Germinal center (tissue), 1 donor: ENCODE measurements at places on chromosomes 1 and 21.

DNA sequence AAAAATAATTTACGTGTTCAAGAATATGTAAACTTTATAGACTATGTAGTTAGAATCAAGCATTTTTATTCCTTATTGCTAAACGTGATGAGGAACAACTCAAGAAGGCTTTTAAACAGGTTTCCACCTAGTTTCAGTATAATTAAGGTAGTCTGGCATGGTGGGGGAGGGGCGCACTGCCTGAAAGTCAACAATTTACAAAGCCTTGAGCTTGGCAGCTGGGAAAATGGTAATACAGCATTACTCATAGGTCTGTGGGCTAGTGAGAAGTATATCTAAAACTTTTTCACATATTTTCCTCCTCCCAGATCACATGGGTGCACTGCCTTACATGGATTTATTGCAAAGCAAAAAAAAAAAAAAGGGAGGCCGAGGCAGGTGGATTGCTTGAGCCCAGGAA, 75.2 kb downstream of the EVI5 start:
- DNase-seq, result no peak

GRCh38 chr1:112513112-112513870, 4.5 kb downstream of the WNT2B start:
- no peak for DNase-seq

- no peak for DNase-seq
Observed at GRCh38 chr21:39447264-39447663, 1.7 kb upstream of the LCA5L start.

GRCh38 chr21:42218836-42219605, at the start of gene ABCG1:
ABCG1 (plus strand) TSS chr21:42219140; CDS start chr21:42219263, 123 bp downstream.
- peak; percentile 81 for DNase-seq

GRCh38 chr1:229757226-229757625, 131.2 kb downstream of the URB2 start:
- no peak for DNase-seq

- no peak for DNase-seq
Observed at GRCh38 chr21:27885296-27885711, 918.4 kb upstream of the ADAMTS5 start.

- DNase-seq, result no peak
Observed at GRCh38 chr1:31541194-31541593, 35.1 kb upstream of the TINAGL1 start.

GRCh38 chr1:28354121-28354520, 15.4 kb upstream of the PHACTR4 start:
- DNase-seq, result no peak

DNA sequence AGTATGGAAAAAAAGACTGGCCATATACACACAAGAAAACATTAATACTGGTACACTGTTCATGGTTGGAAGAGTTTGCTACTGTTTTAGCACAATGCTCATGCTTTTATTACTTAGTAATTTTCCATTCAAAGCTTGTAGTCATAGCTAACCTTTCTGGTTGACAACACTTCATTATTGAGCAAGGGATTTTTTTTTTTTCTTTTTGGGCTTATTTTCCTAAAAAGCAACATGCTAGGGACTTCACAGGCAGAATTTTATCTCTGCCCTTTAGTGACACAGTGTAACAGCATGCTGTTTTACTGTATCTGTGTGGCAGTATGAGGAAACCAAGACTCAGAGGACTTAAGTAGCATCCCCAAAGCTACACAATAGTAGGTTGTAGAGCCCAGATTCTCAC, 58.5 kb downstream of the FGGY start:
- no peak for DNase-seq

GRCh38 chr1:35278886-35279554, 10.5 kb downstream of the ZMYM4 start:
- no peak for DNase-seq

- no peak for DNase-seq
Observed at GRCh38 chr1:110897681-110898080, 24.7 kb downstream of the CD53 start.

DNA sequence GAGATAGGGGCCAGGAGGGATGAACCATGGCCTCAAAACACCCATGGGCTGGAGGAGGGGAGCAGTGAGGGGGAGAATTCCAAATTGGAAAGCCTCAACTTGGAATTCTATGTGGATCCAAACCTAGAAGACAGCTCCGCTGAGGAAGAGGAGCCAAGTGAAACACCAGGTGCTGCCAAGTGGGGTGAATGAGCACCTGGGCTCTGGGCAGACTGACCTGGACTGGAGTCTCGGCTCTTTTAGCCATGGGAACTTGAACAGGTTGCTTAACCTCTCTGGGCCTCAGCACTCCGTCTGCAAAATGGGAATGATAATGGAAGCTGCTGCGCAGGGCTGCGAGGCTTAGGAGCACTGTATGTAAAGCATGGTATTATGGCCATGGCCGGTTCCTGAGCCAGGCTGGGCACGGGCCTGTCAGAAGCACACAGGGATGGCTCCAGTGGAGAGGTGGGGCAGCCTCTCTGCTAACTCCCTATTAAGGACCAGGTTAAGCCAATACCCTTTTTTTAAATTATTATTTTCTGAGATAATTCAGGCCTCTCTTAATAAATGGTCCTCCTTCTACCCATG, 81.5 kb downstream of the SYT2 start:
- no peak for DNase-seq

- DNase-seq, result no peak
Observed at GRCh38 chr1:115706587-115707425, 61.7 kb downstream of the CASQ2 start.

DNA sequence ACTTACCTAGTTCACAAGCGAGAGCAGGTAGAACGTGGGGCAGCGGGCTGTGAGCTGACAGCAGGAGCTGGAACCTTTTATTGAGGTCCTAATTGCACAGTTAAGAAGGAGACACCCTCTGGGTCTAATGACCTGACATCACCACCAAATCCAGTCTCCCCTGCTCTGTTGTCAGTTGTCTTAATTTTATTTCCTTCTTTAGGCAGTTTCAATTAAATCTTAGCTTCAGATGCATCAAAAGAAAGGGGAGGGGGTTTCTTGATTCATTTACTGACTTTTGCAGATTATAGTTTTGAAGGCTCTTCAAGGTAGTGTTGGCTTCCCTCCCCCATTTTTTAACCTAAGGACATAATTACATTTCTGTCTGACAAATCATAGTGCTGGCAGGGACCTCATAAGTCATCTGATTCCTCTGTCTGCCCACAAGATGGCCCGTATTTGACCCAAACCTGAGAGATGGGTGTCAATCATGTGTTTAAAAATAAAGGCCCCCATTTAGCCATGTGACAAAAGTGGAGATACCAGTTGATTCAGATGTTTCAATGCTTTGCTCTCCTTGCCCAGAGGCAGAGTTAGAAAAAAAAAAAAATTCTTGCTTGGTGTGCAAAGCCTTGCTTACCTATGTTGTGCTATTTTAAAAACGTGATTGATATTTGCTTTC, at the start of gene TCHHL1:
TCHHL1 (minus strand) TSS at position 51 of the 661 bp plus-strand sequence. CDS start 921 bp downstream, outside the sequence.
- no peak for DNase-seq

- DNase-seq, result no peak
Observed at GRCh38 chr1:174276087-174276486, 116.8 kb downstream of the RABGAP1L start.

- no peak for DNase-seq
Observed at GRCh38 chr1:182035097-182035770, 26.3 kb downstream of the ZNF648 start.

DNA sequence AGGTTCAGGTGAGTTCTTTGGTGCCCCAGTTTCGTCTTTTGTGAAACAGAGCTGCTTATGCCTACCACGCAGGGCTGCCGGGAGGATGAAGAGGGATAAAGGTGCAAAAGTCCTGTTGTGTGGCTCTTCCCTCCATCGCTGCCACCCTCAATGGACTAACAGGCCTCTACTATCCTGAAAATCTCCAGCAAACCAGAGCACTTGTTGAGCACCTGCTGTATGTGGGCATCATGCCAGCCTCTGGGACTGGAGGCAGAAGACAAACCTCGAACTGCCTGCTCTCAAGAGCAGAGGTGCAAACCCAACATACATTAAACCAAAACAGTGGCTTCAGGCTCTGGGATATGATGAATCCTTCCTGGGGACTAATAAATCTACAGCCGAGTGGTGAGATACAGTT, 174.1 kb downstream of the ACTL8 start:
- no peak for DNase-seq

GRCh38 chr1:53550201-53550741, 91.1 kb downstream of the DMRTB1 start:
- DNase-seq, result no peak

DNA sequence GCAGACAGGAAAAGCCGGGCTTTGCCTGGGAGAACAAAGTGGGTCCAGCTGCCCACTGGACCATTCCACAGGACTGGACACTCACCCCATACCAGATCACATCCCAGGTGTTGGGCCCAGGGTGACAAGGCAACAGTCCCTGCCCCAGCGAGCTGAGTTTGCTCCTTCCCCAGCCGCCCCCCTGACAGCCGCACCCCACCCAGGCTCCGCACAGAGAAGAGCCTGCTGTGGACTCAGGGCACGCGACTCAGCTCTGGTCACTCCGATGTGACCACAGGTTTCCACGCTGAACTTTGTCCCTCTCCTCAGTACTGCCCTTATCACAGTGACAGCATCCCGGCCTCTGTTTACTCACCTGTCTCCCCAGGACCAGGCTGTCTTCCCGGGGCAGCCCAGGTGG, 1.2 kb downstream of the BMP8B start:
- no peak for DNase-seq

- DNase-seq, result no peak
Observed at GRCh38 chr21:27817074-27817473, 850.2 kb upstream of the ADAMTS5 start.

- no peak for DNase-seq
Observed at GRCh38 chr1:175198332-175198731, 5.8 kb upstream of the KIAA0040 start.

GRCh38 chr1:37034121-37035013, at the start of gene GRIK3:
GRIK3 (minus strand) TSS chr1:37034515; CDS start chr1:37034108, 407 bp downstream.
- DNase-seq, result no peak

DNA sequence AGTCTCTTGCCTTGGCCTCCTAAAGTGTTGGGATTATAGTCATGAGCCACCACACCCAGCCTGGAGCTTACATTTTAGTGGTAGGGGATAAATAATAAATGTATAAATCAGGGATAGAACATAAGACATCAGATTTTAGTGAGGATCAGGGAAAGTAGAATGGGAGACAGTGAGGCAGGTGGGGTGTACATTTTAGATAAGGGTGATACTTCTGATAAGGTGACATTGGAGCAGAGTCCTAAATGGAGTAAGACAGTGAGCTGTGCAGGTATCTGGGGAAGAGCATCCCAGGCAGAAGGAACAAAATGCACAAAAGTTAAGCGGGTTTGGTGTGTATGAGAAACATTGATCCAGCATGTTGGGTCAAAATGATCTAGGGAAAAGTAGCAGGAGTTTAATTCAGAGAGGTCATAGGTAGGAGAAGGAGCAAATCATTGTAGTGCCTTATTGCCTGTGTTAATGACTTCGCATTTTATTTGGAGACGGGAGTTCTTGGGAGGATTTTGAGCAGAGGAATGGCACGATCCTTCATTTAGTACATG, 11.1 kb downstream of the EPB41 start:
- no peak for DNase-seq

DNA sequence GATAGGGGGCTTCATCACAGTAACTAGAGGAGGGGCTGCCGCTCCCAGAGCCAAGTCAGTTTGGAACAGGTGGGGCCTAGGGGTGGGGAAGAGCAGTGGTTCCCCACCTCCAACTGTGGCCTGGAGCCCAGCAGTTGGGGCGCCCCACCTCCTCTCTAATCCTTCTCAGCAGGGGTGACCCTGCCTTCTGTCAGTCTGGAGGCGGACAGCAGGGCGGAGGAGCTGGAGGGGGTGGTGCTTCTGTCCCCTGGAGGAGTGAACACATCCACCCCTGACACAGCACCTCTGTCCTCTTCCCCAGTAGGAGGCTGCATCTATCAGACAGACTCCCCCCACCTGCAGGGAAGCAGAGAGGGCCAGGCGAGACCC, 73.8 kb downstream of the MRPL37 start:
- no peak for DNase-seq

DNA sequence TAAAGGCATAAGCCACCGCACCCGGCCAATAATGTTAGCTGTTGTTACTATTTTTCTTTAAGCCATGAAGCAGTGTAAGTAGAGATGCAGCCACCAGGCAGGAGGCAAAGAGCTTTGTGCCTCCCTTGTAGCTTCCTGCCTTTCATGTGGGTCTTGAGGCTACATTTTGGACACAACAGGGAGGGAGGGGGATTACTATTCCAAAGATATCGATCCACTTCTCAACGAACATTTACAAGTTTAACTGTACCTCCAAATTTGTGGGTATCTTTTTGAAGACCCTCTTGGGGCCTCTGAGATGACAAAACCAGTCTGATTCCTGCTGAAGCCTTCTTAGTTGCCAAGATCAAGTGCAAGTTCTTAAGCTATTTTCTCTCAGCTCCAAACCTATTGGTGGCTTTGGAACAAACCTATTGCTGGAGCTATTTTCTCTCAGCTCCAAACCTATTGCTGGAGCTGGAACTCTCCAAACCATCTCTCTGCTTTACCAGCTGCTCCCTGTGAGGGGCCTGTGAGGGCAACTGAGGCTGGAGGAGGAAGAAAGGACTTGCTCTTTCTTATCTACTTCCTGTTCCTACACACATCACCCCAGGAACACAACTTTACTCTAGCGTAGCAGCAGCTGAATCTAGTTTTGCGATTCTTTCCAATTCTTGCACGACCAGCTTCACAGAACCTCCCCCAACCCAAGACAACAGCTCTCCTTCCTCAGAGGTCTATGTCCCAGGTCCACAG, 16.1 kb upstream of the RCAN3 start:
- no peak for DNase-seq

- DNase-seq, result no peak
Observed at GRCh38 chr1:26690576-26691031, 5.2 kb upstream of the ARID1A start.

DNA sequence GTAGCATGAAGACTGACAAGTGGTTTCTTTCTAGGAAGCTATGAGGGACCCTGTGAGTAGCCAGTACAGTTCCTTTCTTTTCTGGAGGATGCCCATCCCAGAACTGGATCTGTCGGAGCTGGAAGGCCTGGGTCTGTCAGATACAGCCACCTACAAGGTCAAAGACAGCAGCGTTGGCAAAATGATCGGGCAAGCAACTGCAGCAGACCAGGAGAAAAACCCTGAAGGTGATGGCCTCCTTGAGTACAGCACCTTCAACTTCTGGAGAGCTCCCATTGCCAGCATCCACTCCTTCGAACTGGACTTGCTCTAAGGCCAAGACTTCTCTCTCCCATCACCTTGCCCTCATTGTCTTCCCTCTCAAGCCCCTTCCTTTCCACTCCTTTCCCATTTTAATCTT, 3.4 kb upstream of the GABPB2 start:
- DNase-seq, result no peak

- no peak for DNase-seq
Observed at GRCh38 chr1:113252166-113252565, 138.1 kb upstream of the MAGI3 start.

DNA sequence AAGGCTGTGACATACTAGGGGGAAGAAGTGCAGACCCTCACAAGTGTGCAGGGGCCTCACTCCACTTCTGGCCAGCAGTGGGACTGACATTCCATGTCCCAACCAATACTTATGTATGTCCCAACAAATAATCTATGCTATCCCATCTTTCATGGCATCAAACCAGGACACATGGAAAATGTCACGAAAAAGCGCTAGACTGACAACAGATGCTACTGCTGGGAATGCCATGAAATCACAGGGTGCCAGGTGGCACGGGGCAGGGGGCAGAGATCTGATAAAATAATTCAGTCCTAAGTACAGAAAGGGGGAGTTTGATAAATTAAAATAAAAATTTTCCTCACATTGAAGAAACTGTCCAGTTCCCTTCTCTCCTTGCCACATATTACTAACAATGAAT, 27.6 kb upstream of the BCAS2 start:
- DNase-seq, result no peak

GRCh38 chr1:12810691-12811408, 19.7 kb downstream of the PRAMEF1 start:
- no peak for DNase-seq
